ENCODE measurements at places on chromosomes 2 and 18.

- no peak for DNase-seq
Measured at GRCh38 chr18:12963069-12963468, 15.3 kb downstream of the SEH1L start.

DNA sequence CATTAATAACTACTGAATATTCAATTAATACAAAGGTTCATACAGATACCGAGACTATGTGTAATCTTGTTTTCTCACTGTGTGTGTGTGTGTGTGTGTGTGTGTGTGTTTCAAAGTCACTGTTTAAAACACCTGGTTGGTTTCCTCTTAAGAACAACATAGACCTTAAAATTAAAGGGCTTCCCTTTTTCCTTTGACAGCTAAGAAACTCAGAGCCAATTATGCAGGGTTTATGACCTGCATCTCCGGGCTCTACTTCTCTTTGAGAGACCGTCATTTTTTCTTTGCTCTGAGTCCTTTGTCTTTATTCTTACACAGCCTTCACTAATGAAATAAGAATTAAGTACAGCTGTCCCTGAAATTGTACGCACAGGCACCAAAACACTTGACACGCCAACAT lies 145.6 kb downstream of the HDAC4 start:
- no peak for DNase-seq

- DNase-seq: no peak
Measured at GRCh38 chr2:24342110-24342910, 18.0 kb downstream of the ITSN2 start.

GRCh38 chr2:204753841-204754240 lies 208.6 kb downstream of the PARD3B start:
- no peak for DNase-seq

- DNase-seq: no peak
Measured at GRCh38 chr2:101310090-101310833, 1.8 kb upstream of the RNF149 start.

DNA sequence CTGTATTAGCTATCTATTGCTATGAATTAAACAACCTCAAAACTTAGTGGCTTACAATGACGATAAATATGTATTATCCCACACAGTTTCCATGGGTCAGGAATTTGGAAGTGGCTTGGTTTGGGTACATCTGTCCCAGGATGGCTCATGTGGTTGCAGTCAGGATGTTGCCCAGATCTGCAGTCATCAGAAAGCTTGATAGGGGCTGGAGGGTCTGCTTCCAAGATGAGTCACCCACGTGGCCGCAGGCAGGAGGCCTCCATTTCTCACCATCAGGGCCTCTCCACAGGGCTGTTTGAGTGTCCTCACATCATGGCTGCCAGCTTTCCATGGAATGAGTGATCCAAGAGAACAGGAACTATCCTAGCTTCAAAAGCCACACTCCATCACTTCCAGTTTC lies 46.4 kb downstream of the CHRNA1 start:
- DNase-seq: peak; percentile 10

GRCh38 chr2:147030966-147031720 lies 813.7 kb upstream of the ACVR2A start:
- DNase-seq: no peak

DNA sequence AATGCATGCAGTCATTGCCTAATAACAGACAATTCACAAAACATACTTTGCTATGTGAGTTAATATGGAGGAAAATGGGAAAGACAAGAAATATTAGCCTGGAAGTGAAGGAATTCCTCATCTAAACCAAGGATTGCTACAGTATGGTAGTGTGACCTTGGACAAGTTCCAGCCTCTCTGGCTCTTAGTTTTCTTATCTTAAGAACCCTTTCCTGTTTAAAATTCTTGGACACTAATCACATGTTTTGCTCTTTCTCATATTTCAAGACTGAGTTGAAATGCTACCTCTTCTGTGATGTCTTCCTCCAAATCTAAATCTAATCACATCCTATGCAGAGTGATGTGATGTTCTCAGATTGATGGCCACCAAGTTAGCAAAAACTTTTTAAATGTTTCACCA lies 20.8 kb upstream of the ADAM23 start:
- no peak for DNase-seq

DNA sequence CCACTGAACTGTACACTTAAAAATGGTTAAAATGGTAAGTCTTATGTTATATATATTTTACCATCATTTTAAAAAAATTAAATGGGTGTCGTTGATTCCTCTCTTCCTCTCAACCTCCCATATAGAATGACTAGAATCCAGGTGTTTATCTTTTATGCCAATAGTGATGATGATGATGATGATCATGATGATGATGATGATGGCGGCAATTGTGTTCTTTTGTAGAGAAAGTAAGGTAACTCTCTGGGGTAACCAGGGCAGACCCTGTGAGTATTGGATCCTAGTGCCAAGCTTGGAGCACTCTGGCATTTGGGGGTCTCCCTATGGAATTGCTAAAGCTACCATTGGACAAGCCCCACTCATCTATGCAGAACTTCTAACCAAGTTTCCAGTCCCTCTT lies 113.6 kb downstream of the GLI2 start:
- no peak for DNase-seq

GRCh38 chr2:229235131-229235914 lies 35.8 kb downstream of the PID1 start:
- no peak for DNase-seq

DNA sequence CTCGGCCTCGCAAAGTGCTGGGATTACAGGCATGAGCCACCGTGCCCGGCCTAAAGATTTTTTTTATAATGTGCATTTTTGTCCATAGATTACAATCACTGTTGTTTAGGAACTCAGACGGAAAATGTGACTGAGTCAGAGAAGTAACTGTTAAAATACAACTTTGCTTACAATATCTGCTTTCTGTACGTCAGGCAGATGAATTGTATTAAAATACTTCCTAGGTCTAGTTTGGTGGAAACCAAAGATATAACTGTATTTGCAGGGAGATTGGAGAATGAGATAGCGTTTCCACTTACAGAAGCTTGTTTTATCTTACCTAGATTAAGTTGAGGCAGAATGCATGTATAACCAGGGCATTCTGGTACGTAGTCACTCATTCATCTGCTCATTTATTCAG lies 36.7 kb downstream of the ASAP2 start:
- DNase-seq: no peak

DNA sequence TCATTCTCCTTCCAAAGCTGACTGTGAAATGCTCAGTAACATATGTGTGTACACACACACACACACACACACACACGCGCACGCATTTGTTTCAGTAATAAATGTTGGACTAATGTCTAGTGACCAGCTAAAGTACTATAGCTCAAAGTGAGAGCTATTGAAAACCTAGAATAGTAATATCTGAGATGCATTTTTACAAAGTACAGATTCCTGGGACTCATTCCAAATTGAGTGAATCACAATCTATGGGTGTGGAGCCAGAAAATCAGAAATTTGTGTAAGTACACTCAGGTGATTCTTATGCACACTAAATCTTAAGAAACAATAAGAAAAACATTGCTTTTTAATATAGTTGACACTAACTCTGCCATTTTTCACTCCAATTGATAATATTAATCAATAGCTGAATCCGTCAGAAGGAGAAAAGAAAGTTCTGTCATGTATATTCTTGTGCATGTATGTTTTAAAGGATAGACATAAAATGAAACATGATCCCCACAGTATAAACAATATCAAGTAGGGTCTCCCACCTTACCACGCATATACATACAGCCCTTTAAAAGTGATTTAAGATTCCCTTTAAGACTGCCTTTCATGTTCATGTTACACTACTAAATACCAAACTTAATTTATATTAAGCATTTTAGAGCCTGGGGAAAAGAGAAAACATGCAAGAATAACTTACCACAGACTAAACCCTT lies 123.5 kb downstream of the ATAD2B start:
- no peak for DNase-seq

DNA sequence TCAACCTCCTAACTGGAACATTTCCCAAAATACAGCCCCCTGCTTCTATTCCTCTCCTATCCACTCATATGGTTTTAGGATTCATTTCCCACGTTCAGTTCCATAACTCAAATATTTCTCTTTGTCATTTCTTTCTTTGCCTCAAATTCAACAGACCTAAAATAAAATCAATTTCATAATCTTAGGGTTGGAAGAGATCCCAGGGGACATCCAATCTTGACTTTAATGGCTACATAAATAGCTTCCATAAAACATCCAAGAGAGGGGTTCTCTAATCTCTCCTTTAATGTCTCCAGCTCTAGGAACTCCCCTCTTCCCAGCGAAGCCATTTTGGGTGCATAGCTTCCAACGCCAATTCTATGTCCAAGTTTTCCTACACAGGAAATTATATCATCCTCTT lies 33.8 kb downstream of the RBKS start:
- no peak for DNase-seq

DNA sequence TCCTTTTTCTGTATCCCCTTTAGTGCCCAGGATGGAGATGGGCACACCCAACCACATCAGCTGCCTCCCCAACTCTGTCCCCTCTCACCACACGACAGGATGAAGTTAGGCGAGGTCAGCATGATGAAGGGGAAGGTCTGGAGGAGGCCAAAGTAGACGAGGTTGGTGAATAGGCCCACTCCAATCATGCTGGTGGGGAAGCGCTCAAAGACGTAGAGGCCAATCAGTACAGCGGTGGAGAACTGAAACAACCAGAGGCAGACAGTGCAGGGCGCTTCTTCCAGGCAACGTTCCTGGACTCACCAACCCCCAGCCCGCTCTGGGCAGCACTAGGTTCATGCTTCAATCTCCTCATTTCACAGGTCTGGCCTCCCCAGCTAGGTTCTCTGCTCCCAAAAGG lies 2.9 kb downstream of the TEX261 start:
- DNase-seq: no peak

DNA sequence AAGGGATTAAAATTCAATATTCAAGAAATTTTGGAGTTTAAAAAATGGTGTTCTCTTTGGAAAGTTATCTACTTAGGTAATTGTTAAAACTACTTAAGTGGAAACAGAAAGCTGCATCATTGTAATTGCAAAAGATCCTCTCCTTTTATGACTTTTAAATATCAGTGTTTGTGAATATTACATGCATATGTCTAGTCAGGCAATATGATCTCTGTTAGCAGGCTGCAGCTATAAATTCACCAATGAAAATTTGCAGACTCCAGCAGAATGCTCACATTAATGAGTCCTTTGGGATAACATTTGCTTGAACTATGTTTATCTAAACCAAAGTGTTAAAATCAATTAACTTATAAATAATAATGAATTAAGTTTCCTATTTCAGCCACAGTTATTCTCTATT lies 59.2 kb upstream of the CSRNP3 start:
- no peak for DNase-seq

DNA sequence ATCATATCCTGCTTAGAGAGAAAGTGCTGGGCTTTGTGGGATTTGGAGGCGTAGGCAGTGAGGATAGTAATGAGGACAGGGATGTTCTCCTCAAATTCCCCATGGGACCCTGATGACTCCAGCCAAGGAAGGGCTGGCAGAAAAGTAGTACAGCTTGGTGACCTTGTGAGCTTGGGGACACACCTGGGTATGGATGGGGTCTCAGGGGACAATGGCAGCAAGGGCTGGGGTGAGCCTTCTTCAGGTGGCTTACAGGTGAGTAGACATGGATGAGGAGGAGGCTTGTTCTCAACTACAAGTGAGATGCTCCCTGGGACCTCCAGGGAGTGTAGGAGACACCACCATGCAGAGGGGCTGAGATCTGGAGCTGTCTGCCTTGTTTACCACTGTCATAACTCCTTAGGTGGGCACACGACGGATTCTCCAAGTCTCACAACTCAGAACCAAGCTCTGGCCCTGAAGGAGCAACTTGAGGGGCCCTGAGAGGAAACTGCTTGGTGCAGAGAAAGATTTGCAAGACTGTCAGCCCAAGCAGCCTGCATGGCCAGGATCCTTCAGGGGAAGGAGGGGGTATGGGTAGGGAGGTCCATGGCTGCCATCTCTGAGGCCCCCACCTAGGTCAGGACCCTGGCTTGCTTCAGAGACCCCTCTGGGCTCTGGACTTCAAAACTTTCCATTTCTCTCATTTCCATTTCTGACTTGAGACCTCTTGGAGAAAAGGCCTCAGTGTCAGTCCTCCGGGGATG lies 262.8 kb downstream of the DYSF start:
- DNase-seq: no peak

GRCh38 chr2:221517696-221518151 lies 54.4 kb downstream of the EPHA4 start:
- peak; percentile 91 for DNase-seq

DNA sequence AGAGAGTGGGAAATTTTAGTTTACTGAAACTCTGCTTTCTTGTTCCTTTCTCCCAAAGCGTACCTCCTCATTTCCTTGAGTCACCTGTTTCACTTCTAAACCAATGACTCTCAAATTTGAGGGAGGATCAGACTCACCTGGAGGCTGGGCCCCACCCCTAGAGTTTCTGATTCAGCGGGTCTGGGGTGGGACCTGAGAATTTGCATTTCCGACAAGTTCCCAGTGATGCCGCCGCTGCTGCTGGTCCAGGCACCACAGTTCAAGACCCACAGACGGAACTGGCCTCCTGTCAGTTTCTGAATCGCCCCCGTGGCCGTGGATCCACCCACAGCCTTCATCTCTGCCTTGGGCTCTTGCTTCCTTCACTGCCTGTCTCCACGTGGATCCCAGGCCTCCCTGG lies 44.9 kb upstream of the PELI1 start:
- DNase-seq: no peak
